ENCODE measurements at places on chromosomes 16 and 17.

DNA sequence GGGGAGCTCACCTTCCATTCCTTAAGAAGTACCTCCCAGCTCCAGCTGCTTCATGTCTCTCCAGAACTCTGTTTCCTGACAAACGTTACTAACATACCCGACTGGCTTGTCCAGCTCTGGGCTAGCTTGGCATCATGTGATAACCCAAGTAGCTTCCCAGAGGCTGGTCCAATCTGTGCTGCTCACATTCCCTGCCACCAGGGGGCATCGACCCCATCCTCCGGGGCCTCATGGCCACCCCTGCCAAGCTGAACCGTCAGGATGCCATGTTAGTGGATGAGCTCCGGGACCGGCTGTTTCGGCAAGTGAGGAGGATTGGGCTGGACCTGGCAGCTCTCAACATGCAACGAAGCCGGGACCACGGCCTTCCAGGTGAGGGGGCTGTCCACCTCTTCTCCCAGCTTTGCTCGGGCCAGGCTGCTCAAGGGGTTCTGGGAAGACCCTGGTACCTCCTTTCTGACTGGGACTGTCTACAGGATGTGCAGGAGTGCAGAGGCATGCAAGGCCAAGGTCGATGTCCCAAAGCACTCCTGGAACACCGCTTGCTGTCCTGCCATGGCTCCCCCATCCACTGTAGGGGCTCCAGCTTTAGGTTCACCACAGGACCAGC is 7.6 kb downstream of the EPX start:
- peak; percentile 36 for DNase-seq

- no peak for DNase-seq
These were observed 31.6 kb downstream of the EFCAB5 start for GRCh38 chr17:29973005-29973404.

DNA sequence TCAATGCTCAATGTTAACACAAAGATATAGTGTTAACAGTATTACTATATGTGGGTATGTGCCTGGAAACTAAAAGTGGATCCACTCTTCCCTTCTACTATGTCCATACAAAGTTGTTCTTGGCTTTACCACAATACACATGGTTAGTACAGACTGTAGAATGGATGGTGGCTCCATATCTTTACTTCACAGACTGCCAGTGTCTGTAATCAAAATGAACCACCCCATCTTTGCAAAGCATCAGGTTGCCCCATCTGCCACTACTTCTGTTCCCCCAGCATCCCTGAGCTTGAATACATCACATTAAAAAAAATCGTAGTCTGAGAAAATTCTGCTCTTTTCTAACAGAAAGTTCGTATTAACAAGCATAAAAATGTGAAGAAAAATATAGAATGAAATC is 30.0 kb downstream of the USP32 start:
- no peak for DNase-seq

DNA sequence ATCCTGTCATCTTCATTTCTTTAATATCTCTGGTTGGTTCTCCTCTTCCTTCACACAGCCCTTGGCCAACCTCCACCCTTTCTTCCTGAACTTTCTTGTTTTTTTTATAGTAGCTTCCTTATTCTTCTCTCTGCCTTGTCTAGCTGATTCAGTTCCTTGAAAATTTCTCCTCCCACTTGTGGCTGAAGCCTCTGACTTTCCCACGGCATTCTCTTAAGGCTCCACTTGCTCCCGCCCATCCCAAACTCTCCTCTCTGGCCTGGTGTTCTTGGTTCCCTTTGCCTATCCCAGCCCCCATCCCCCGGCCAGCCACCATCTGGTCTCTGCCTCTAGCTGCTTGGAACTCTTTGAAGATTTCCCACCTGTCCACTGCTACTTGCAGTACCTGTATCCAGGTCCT is 29.1 kb downstream of the NLRP1 start:
- DNase-seq = no peak

GRCh38 chr16:85463672-85464382 is 149.3 kb upstream of the GSE1 start:
- DNase-seq = no peak

- no peak for DNase-seq
These were observed 375.7 kb upstream of the CDH11 start for GRCh38 chr16:65497571-65497970.

- no peak for DNase-seq
These were observed 1.3 kb downstream of the CDR2 start for GRCh38 chr16:22372882-22373661.

GRCh38 chr17:33262266-33263123 is 30.6 kb downstream of the ASIC2 start:
- no peak for DNase-seq

DNA sequence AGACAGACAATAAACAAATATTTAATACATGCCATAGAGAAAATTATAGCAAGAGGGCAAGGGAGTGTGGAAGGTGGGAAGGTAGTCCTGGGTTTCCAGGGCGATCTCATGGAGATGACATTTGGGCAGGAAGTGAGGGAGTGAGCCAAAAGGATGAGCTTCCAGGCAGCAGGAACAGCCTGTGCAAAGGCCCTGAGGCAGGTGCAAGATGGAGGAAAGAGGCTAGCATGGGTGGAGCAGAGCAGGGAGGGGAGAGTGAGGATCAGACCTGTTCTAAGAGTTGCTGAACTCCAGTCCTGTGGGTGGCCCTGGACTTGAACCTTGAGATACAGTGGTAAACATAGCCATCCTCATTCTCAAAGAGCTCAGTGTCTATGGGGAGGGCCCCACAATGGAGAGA is 94.7 kb downstream of the MGAT5B start:
- no peak for DNase-seq

DNA sequence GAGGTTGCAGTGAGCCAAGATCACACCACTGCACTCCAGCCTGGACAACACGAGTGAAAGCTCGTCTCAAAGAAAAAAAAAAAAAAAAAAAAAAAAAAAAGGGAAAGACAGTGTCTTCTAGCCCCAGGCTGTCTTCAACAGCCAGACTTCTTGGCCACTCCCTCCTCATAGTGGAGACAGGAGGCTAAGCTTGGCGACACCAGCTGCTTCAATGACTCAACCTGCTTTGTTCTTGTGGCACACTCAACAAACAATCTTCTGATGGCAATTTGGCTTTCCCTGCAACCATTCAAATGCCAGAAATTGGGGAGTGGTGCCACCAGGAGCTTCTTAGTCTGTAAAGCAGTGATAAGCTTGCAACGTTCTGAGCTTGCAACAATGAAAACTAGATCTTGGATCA is 290.4 kb upstream of the DYNLRB2 start:
- DNase-seq = no peak

GRCh38 chr17:62713086-62713881 is 85.8 kb downstream of the MRC2 start:
- DNase-seq = no peak

GRCh38 chr16:68508013-68508412 is 31.1 kb upstream of the ZFP90 start:
- no peak for DNase-seq

- no peak for DNase-seq
These were observed 1.9 kb upstream of the MYCBPAP start for GRCh38 chr17:50506298-50506697.

DNA sequence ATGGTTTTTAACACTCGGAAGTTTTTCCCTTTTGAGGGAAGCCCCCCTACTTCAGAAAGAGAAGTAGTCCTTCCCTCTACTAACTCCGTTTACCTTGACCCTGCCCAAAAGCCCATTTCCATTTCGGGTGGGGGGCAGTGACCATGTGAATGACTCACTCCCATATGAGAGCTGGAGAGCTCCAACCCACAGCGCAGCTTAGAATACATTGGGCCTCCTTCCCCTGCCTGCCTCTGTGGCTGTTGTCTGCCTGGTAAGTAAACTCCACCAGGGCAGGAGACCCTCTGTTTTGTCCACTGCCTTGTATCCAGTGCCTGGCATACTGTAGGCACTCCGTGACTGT is 985 bp downstream of the SGSM2 start:
- no peak for DNase-seq

DNA sequence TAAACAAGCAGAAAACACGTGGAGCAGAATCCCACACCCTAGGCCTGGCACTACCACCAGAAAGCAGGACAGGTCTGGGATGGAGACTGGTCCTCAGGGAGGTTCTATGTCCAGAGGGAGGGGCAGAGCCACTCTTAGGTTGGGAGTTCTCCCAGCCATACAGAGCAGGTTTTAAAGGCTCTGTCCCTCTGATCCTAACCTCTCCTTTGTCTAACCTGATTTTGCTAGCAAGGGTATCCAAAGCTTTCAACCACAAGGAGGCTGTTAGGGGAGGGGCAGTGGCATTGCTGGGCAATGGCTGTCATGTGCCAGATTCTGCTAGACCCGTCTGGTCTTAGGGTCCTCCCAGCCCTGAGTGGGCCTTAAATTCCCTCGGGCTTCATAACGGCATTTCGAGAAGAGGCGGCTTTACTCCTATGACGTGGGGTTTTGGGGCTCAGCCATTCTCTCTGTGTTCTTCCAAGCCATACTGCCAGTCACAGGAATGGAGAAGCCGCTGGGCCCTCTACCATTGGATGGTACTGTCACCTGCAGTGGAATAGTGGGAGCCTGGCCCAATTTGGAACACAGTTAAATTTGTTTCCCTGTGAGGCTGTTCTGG is 5.7 kb downstream of the TPPP3 start:
- no peak for DNase-seq

DNA sequence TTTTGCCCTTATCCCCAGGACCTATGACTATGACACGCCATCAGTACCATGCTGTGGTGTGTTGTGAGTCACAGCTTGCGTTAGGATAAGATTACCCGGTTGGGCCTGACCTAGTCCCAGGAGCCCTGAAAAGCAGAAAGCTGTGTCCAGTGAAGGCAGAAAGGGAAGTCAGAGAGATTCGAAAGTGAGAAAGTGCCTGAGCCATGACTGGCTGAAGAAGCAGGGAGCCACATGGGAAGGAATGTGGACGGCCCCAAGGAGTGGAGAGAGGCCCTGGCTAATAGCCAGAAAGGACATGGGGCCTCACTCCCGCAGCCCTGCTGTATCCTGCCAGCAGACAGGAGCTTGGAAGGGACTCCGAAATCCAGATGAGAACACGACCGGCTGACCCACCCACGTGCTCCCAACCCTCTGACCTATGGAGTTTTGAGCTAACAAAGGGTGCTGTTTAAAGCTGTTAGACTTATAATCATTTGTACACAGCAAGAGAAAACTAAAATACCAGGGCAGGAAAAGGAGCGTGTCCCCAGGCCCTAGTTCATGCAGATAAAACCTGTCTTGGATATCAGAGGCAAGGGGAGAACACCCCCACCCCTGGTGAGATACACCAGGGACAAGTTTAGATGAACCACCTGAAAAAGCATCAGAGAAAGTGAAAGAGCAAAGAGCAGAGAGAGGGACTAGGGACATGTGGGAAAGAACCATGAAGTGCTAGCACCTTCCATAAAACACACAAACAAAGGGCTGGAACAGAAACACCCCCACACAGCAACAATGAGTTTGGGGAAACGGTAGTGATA is 115.3 kb downstream of the SLC39A11 start:
- DNase-seq = no peak

GRCh38 chr16:28258567-28258966 is 33.8 kb upstream of the SBK1 start:
- no peak for DNase-seq

DNA sequence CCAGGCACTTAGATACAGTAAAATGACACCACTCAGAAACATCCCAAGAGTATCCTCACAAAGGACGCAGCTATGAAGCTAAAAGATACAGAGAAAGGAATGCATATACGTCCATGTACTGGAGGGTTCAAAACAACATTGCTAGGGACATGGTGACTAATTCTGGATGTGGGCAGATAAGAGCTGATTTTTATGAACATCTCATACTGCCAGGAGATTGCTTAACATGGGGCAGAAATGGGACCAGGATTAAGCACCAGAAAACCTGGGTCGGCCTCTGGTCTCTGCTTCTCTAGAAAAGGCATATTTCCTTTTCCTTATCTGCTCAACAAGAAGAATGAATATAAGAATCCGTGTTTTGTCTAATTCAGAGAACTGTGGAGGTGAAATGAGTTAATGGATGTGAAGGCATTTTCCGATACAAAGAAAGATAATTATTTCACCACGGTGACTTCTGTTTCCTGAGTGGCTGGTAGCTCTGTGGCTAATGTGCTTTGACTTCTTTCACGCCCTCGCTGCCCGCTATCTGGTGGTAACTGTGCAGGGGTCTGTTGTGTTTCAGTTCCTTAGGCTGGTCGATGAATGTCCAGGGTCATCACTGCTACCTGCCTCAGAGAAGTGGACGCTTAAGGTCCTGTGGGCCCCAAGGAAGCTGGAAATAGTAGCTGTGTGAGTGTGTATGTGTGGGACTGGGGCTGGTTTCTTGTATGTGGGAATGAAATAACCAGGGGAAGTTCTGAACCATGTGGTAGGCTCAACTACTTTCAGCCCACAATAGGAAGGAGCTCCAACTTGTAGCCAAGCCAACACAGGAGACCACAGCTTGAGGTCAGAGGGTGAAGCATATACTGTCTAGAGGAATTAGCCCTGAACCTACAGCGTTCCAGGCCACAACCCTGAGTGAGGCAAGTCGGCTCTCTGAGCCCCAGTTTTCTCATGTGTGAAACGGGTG is 15.8 kb upstream of the CCL5 start:
- no peak for DNase-seq

GRCh38 chr17:7445619-7445968 is 733 bp downstream of the CHRNB1 start:
- DNase-seq = peak; percentile 54

DNA sequence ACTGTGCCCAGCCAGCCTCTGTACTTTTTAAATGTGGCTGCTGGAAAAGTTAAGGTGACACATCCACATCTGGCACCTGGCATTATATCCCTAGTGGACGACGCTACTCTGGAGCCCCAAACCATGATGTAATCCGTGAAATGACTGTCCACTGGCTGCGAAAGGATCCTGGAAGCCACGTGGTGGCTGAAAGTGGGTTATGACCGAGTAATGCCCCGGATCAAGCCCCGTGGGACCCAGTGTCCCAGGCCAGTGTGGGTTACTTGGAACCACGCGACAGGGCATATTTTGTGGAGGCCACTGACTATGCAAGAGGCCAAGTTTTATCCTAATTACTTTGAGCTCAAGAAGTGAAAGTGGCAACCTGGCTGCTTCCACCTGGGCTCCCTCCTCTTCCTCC is 79.6 kb downstream of the PGS1 start:
- no peak for DNase-seq

GRCh38 chr17:12369065-12369464 is 296.6 kb upstream of the MYOCD start:
- no peak for DNase-seq

DNA sequence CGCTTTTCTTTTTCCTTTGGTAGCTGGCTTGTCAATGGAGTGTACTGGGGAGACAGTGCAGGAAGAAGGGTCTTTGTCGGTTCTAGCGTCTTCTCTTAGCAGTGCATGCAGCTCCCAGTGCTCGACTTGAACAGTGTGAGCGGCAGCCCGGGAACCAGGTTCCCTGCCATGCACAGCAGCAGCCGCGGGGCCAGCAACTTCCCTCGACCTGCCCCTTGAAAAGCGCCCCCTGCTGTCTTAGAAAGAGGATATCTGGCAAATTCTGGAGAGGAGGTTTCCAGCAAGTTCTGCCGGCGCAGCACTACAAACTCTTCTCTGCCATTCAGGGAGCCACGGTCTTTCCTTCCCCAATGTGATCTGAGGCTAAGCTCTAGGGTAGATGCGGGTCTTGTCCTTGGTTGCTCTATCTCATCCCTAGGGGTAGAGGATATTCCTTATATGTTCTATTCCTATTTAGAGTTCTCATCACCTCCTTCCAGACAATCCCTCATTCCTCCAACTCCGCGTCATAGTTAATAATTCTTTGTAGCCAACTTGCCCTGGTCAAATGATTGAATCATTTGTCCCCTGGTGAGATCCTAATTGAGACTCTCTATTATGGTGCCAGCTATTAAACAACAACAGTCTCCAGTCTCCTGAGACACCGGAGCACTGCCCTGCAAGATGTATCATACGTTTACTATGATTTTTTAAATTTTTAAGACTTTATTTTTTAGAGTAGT is 451.3 kb downstream of the PMP22 start:
- DNase-seq = no peak

- DNase-seq = no peak
These were observed 13.9 kb downstream of the CLUH start for GRCh38 chr17:2697611-2698162.

All from neuronal stem cell (in vitro differentiated cells).